ENCODE measurements at places on chromosomes 11 and 22. TPM values are rescaled to one million over a fixed set of nuclear protein-coding genes. Genes with fewer than 3 reads are reported as not detected.

GRCh38 chr11:6681949-6682348 is 1.2 kb downstream of the MRPL17 start:
- DNase-seq = no peak

DNA sequence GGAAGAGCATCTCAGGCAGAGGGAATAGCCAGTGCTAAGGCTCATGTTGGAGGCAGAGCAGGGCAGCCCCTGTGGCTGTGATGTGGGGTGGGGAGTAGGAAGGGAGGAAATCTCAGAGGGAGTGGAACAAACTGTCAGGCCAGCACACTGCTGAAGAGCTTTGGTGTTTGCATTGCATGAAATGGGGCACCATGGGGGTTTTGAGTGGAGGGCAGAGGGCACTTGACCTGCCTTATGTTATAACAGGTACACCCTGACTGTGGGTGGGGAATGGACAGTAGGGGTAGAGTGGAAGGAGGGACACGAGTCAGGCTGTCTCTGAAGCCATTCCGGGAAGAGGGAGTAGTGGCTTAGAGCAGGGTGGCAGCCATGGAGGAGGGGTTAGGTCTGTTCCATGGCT is 24.0 kb downstream of the PRDM11 start:
- no peak for DNase-seq

GRCh38 chr11:118885319-118885718 is 1.6 kb downstream of the CXCR5 start:
- no peak for DNase-seq

DNA sequence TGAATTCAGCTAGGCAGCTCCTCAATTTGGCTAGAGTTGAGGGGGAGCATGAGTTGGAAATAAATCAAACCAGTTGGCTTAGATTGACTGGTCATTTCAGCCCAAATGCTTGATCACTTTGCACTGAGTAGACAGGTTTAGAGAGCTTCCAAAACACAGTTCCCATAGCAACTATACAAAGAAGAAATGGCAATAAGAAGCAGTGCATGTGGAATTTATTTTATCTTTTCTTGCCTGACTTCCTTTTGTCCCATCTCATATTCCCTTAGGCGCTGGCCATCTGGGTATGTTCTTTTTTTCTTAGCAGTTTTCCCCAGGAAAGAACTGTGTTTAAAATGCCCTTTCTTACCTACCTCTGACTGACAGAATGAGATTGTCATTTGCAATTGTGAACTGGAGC is 38.7 kb upstream of the C11orf87 start:
- no peak for DNase-seq

DNA sequence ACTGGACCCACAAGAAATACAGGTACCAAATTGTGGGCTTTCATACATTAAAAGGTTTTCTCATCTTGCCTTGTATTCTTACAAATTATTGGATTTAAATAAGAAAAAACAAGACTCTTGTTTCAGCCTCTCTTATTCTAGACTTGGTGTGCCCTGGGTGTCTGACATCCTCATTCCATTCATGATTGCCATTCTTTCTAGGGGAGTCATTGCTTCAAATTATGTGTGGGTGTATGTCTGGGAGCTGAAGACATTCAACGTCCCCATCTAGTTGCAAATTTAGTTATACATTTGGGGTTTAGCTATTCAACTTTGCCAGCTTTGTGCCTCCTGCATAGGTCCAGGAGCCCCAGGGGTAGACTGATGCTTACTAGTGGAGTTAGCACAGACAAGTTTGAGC is 18.1 kb downstream of the MAML2 start:
- DNase-seq = peak; percentile 82

- DNase-seq = no peak
Observed at GRCh38 chr11:123080015-123080414, 18.1 kb upstream of the HSPA8 start.

- DNase-seq = no peak
Observed at GRCh38 chr22:23225337-23225723, 45.0 kb downstream of the BCR start.

- DNase-seq = no peak
Observed at GRCh38 chr22:50367778-50368500, 24.8 kb downstream of the PPP6R2 start.

- DNase-seq = peak; percentile 9
Observed at GRCh38 chr11:69144316-69145049, 11.3 kb upstream of the SMIM38 start.

GRCh38 chr11:16402654-16403447 is 46.5 kb upstream of the SOX6 start:
- DNase-seq = no peak

DNA sequence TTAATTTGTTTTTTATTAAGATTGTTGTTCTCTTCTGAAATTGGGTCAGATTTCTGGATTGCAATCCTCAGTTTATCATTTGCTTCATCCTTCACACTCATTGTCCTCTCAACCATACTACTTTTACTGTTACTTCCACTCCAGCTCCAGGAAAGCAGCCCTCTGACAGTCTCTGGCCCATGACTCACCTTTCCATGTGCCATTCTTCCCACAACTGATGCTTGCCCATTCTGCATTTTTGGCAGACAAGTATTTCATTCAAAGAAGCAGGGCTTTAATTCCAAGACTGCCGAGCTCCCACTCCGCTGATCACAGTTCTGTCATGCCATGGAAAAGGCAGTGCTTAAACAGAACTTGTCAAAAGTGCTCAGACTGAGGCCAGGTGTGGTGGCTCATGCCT is 139.2 kb downstream of the WNT11 start:
- DNase-seq = peak; percentile 34

GRCh38 chr11:43649501-43649900 is 31.0 kb upstream of the HSD17B12 start:
- DNase-seq = no peak

DNA sequence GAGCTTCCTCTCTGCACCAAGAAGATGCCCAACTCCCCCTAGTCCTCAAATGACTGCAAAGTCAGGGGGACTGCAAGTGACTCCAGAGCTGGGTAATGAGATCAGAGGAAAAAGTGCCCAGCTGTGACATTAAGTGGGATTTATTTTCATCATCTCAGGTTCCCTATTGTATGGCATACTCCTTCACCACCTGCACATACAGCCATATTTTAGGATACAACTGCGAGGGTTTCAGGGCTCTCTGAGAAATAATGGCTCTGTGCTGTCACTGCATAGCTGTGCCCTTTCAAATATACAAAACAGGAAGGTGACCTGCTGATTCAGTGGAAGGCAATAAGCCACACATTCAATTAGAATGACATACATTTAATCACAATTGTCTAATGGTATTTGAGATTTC is 45.6 kb upstream of the PLET1 start:
- no peak for DNase-seq

DNA sequence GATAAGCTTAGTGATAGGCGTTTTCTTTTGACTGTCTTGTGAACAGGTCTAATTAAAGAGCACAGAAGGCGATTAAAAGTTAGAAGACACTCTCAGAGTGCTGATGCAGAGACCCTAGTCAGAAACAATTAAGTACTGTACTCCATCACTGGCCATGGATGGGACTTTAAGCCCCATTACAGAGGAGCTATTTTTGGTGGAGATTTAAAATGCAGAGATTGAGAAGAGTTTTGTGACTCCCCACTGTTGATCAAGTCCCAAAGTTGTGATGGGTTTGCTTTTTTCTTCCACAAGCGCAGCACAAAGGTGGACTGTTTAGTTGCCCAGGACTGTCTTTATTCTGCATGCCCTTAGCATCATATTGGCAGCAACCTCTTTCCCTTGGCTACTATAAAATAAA is 978 bp downstream of the LUZP2 start:
- no peak for DNase-seq

LMF2 gene
- 50.6 TPM for total RNA-seq

OR2AG2 gene
- total RNA-seq = 0.09 TPM

MPEG1 gene
- not detected for total RNA-seq

IGF2 gene
- 3.3 TPM for total RNA-seq

VWCE gene
- total RNA-seq = 13.9 TPM

FAM111A gene
- total RNA-seq = 42.9 TPM

ZDHHC8 gene
- total RNA-seq = 8.7 TPM

MYO7A gene
- total RNA-seq = 0.45 TPM

Measured in fibroblast of the aortic adventitia (primary cell).